Activated T-helper 2 cell treated with anti-CD3 and anti-CD28 coated beads, Interferon-gamma antibody, Interleukin-2, Interleukin-4, amounts not matched to agents 10 μg/mL and 5 μg/mL and 100 μg/mL, durations not matched to agents 14 hours and 24 hours and 36 hours (primary cell): ENCODE measurements at places on chromosomes 12 and 14.

GRCh38 chr12:81294325-81295190 lies 216.7 kb downstream of the ACSS3 start:
- DNase-seq = no peak
- H3K4me1 ChIP-seq = no peaks in the 10 kb centered on the region
- no peaks in the 10 kb centered on the region for H3K27me3 ChIP-seq
- no peaks in the 10 kb centered on the region for H3K36me3 ChIP-seq
- H3K27ac ChIP-seq = no peak overlapping the region
- H3K4me3 ChIP-seq = no peak overlapping the region

DNA sequence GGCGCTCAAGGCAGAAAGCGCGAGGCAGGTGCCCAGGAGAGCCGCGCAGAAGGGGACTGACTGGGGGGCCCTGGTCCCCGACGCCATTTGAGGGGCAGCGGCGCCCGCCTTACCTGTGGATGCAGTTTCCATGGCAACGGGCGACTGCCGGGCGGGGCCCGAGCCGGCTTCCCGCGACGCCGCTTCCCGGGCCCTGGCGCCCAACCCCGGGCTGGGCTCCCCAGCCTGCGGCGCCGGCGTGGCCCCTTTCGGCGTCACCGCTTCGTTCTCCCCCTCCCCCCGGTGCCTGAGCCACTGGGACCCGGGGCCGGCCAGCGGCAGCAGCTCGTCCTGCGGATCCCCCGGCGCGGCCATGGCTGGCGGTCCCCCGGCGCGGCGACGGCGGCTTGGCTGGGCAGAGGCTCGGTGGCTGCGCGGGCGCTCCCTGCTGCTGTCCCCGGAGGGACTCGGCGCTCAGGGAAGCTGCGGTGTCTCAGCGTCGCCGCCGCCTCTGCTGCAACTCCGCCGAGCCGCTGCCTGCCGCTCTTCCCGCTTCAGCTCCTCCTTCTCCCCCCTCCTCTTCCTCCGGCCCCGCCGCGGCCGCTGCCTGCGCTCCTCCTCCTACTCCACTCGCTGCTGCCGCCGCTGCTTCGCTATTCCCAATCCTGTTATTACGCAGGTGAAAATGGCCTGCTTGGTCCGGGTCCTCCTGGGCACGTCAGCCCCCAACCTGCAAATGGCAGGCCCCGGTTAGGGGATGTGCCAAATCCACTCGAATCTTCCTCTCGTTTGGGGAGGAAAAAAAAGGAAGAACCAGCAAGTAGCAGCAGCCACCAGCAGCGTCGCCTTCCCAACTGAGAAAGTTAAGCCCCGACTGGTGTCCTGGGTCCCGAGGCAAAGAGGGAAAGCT lies at the start of gene RTN1:
RTN1 (minus strand) TSS at position 500 of the 889 bp plus-strand sequence; CDS start at position 354, 146 bp downstream.
- peak within 1 kb of the TSS; percentile 77 for H3K4me3 ChIP-seq
- H3K27me3 ChIP-seq = peaks cover 48% of the 10 kb centered on the region
- no peak for DNase-seq

- H3K4me1 ChIP-seq = peaks cover 45% of the 10 kb centered on the region
- H3K27ac ChIP-seq = no peak overlapping the region
- no peak for DNase-seq
- no peak overlapping the region for H3K4me3 ChIP-seq
- H3K36me3 ChIP-seq = no peaks in the 10 kb centered on the region
Observed at GRCh38 chr14:101733211-101733610, 28.3 kb upstream of the PPP2R5C start.

DNA sequence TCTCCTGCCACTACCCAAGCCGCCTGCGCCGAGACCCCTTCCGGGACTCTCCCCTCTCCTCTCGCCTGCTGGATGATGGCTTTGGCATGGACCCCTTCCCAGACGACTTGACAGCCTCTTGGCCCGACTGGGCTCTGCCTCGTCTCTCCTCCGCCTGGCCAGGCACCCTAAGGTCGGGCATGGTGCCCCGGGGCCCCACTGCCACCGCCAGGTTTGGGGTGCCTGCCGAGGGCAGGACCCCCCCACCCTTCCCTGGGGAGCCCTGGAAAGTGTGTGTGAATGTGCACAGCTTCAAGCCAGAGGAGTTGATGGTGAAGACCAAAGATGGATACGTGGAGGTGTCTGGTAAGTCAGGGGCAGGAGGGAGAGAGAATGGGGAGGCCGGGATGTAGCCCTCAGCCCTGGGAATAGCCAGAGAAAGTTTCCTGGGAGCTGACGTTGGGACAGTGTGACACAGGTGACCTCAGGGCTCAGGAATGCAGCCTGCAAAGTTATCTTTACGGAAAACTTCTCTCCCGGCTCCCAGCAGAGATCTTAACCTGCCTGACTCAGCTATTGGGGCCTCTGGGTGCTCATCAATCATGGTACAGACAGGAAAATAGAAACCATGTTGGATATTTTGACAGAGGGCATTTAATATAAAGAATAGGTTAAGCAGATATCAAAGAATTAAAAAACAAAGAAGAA lies 747 bp downstream of the HSPB8 start:
- H3K27me3 ChIP-seq = peaks cover 3% of the 10 kb centered on the region
- no peaks in the 10 kb centered on the region for H3K36me3 ChIP-seq
- DNase-seq = no peak
- no peak overlapping the region for H3K27ac ChIP-seq
- H3K4me3 ChIP-seq = no peak overlapping the region

DNA sequence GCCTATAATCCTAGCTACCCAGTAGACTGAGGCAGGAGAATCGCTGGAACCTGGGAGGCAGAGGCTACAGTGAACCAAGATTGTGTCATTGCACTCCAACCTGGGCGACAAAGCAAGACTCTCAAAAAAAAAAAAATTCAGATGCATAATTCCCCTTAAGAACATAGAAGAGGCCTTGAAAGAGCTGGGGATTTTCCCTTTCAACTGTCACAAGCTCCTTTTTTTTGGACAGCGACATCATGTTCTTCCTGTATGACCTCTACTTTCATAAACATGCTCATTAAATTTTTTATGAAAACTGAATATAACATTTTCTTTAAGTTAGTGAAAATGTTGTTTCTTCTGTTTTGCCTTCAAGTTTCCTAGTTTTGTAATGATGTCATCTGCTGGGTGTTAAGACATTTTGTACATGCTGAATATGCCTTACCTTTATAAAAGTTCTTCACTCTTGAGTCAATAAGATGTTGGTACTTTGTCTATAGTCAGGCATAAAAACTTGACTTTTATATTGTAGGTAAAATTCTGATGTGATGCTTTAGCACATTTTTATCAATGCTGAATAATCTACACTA lies 76.0 kb downstream of the PTHLH start:
- H3K27me3 ChIP-seq = peaks cover 11% of the 10 kb centered on the region
- DNase-seq = no peak
- no peak overlapping the region for H3K27ac ChIP-seq
- H3K4me1 ChIP-seq = no peaks in the 10 kb centered on the region

GRCh38 chr14:74618078-74618952 lies 6.3 kb upstream of the LTBP2 start:
- H3K36me3 ChIP-seq = no peaks in the 10 kb centered on the region
- peaks cover 25% of the 10 kb centered on the region for H3K27me3 ChIP-seq
- no peak overlapping the region for H3K4me3 ChIP-seq
- peak overlapping the region; percentile 24 for H3K27ac ChIP-seq
- peaks cover 65% of the 10 kb centered on the region for H3K4me1 ChIP-seq

DNA sequence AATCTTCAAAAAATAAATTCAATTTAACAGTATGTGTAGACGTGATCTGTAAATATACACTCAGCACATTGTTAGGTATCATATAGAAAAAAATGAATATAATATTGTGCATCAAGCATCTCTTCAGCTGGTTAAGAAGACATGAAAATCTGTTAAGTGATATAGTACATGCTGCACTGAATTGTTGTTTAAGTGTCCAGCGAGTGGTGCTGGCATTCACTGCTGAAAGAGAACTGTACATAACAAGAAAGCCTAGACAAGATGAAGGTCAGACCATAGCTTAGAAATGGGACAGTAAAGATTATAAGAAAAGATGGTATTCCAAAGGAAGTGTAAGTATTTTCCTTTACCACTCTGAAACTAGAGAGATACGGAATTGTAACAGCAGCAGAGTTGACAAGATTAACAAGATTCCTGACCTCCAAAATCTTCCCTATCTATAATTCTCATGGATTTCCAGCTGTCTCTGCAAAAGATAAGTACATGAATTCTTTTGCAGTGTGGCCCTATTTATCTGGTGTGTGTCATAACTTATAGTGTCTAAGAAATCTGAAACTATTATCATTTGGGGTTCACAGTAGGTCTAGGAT lies 198.6 kb downstream of the FLRT2 start:
- H3K4me3 ChIP-seq = no peak overlapping the region
- no peaks in the 10 kb centered on the region for H3K36me3 ChIP-seq
